ENCODE measurements at places on chromosomes 16 and 17.

DNA sequence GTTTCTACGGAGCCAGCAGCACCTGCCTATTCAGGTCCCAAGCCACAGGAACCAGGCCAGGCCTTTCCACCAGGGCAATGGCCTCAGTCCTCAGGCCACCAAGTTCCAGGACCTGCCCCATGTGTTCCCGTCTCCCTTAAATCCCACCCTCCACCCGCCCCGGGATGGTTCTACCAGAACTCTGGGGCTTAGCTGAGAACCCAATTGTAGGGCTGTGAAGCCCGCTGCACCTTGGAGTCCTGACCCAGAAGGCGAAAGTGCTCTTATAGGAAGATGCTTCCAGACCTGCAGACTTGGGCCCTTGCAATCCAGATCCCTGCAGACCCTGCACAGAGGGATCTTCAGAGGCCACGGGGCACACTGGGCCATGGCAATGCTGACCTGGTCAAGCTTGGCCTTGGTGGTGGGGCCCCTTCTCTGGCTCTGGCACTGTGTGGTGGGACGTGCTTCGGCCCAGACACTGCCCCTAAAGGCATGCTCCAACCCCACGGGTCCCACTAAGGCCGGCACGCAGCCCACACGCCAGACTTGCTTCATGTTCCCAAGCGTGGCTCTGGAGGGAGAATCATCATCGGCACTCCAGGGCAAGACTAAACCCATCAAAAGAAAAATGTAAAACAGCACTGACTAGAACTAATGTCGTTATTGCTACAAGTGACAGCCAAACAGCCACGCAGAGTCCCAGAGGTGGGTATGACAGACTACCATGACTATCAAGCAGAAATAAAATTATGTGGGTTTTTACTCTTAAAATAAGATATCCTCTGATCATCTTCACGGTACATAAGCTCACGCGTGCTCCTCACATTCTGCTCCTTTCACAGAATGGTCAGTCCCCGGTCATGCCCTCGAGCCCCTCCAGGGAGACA lies 41.3 kb upstream of the ATP2A3 start:
- DNase-seq, result no peak

DNA sequence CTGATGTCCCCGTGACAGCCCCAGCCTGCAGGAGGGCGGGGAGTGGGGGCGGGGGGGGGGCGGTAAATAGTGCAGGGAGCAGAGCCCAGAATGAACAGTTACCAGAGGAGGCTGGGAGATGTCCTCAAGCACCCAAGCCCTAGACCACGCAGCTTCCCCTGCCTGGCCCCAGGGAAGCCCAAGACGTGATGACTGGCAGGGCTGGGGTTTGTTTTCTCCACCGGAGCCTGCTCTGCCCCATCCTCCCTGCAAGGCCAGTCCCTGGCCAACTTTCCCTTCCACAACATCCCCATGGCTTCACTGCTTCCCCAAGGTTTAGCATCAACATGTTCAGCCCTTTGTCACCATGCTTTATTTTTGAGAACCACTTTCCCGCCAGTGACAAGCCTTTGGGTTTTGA lies 1.4 kb upstream of the BEAN1 start:
- DNase-seq, result no peak

DNA sequence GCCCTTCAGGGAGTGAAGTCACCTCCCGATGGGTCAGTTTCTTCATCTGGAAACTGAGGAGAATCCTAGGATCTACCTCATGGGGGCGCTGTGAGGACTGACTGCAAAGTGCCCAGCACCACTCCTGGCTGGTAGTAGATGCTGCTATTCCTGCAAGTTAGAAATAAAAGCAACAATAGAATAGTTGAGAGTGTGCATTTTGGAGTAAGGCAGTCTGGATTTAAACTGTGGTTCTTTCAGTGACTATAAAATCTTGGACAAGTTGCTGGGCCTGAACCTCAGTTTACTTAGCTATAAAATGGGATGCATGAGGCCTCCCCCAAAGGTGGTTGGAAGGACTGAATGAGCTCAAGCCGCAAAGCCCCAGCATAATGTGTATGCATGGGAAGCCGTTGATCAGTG lies 70.6 kb downstream of the CYB5B start:
- DNase-seq, result no peak

- DNase-seq, result no peak
Observed at GRCh38 chr17:12729086-12729485, 60.2 kb upstream of the ARHGAP44 start.

DNA sequence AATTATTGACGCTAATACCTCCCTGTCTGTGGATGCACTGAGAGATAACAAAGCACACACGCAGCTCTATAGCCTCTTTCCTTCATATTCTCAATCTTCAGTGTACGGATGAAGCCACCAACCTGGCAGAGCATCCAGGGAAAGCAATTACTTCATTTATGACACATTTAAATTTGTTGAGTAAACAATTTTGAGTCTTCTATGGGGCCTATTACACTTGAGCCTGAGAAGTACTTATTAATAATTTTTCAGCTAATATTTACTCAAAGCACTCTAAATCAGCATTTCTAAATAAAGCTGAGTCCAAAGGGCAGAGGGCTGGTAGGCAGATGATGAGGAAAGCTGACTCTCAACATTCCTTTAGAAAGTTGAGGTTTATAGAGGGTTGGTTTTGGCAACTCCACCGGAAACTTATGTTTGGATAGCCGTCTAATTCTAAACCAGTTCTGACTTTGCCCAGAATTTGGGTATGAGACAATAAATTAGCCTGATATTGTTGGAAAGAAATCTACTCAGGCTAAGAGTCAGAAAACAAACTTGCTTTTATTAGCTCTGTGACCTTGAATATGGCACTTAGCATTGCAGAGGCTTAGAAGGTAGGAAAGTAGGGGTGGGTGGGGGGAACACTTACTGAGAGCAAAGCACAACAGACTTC lies 643.5 kb downstream of the CDH11 start:
- DNase-seq, result no peak

GRCh38 chr17:59719526-59719925 lies 12.1 kb downstream of the VMP1 start:
- no peak for DNase-seq

DNA sequence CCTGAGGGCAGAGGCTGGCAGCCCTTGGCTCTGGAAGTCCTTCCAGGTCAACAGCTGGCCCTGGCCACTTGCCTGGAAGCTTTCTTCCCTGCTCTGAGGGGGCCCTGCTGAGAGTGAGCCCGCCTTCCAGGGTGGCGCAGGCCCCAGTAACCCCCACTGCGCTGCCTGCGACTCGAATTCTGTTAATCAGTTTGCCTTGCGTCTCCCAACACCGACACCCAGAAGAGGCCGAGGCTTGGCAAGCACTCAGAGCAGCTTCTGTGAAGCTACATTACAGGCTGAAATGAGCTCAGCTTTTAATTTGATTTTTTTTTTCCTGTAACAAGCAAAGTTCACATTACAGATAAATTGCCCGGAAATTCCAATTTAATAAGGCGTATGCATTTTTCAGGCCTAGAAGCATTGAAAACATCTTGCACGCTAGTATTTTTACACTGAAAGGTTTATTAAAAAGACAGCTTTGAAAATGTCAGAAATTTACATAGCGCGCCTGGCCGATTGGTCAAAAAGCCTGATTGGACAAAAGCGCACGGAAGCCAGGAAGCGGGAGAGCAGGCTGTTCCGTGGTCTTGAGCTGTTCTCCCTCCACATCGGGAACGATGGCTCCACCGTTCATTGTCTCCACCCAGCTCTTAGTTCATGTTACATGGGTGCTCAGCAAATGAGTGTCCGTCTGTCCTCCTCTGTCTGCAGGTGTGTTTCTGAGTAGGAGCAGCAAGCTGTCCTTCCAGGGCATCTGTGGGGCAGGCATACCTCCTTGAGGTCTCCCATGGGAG lies 65.5 kb upstream of the HSBP1 start:
- DNase-seq, result no peak

GRCh38 chr17:40452921-40453378 lies 9.7 kb downstream of the IGFBP4 start:
- no peak for DNase-seq

- no peak for DNase-seq
Observed at GRCh38 chr16:87325423-87325858, 8.2 kb upstream of the C16orf95 start.
